ENCODE measurements at places on chromosomes 6 and 20.
A peak's percentile ranks its signal among the peaks of the same experiment; 100 is the strongest.

- DNase-seq = no peak
Measured at GRCh38 chr20:63327231-63327745, 33.9 kb downstream of the CHRNA4 start.

GRCh38 chr6:99016355-99016754 lies 68.6 kb upstream of the FBXL4 start:
- no peak for DNase-seq

GRCh38 chr6:109321752-109322151 lies 60.5 kb downstream of the CD164 start:
- no peak for DNase-seq

GRCh38 chr6:160750276-160750689 lies 48.2 kb downstream of the PLG start:
- DNase-seq = peak; percentile 16

- no peak for DNase-seq
Measured at GRCh38 chr20:33163856-33164762, 3.9 kb upstream of the BPIFA2 start.

DNA sequence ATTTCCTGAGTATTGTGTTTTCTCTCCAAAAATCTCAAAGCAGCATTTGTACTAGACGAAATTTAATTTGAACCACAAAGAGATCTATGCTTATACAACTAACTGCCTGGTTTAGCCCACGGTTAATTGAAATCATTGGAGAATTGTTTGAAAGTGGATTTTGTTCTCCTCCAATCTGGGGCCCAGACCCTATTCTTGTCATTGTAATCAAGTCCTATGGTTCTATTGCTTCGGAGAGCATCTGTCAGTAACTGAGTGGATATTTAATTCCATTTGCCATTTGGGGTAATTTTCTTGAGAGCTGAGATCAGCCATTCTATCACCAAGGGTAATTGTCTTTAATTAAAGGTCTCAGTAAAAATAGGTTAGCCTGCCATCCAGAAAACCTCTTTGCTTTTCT lies 117.0 kb upstream of the KCNG1 start:
- DNase-seq = peak; percentile 67

GRCh38 chr6:99151634-99152346 lies 197.7 kb downstream of the FAXC start:
- DNase-seq = no peak

- no peak for DNase-seq
Measured at GRCh38 chr6:169256061-169256460, 2.4 kb upstream of the THBS2 start.

GRCh38 chr20:59661153-59661552 lies 56.8 kb downstream of the PHACTR3 start:
- no peak for DNase-seq

GRCh38 chr6:90048206-90048967 lies 154.1 kb downstream of the GJA10 start:
- no peak for DNase-seq

GRCh38 chr6:163355426-163355991 lies 59.0 kb upstream of the QKI start:
- DNase-seq = no peak

GRCh38 chr6:156562019-156562418 lies 215.2 kb upstream of the ARID1B start:
- no peak for DNase-seq

- no peak for DNase-seq
Measured at GRCh38 chr20:34626992-34627391, 49.9 kb downstream of the PIGU start.

DNA sequence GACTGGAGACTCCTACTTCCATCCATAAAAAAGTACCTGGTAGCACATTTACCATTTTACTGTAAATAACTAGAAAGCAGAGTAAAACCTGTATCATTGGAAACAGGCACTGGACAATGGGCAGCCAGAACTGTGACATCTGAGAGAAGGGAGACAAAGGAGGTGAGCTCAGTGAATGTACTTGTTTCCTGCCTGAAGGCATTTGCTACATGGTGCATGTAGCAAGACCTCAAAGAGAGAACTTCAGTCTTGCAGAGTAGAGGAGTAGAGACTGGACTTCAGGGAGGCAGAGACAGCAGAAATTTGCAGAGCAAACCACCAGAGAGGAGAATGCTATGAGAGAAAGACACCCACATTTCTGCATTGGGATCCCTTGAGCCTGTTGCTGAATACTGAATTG lies 171.0 kb upstream of the CCN2 start:
- no peak for DNase-seq

DNA sequence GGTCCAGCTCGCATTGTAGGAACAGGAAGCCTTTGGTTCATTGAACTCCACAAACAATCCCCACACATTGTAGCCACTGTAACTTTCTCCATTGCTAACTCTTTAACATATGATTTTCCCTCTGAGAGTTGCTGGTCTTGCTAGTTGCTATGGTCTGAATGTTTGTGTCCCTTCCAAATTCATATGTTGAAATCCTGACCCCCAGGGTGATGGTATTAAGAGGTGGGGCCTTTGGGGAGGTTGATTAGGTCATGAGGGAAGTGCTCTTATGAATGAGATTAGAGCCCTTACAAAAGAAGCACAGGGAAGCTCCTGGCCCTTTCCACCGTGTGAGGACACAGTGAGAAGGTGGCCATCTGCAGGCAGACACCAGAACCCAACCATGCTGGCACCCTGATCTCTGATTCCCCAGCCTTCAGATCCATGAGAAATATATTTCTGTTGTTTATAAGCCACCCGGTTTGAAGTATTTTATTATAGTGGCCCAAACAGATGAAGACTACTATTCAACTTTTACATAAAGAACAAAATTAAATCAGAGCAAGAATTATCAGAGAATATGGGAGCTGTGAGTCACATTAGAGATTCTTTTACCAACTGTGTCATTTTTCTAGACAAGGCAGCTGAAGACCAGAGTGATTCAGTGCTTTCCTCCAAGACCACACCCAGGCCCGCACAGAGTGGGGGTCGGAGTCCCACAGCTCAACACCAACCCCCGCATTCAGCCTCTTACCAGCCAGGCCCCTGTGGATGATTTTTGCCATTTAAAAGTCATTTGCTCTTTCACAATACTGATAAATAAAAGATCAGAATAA lies 143.0 kb downstream of the SAMD5 start:
- DNase-seq = no peak

- no peak for DNase-seq
Measured at GRCh38 chr20:4468114-4468513, 253.6 kb upstream of the PRND start.

GRCh38 chr6:49549691-49550491 lies 577 bp upstream of the C6orf141 start:
- DNase-seq = no peak

DNA sequence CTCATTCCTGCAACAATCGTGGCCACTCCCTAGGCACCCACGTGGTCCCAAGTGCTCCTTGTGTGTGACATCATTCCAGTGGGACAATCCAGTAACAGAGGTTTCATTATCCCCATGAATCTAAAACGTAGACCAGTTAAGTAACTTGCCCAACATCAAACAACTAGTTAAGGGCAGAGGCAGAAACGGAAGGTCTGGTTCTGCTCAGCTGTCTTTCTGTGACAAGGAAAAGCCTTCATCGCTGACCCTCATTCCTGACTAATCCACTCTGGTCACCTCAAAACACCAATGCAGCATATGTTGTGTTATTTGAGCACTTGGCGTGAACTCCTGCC lies 261.4 kb upstream of the JARID2 start:
- DNase-seq = no peak

- DNase-seq = no peak
Measured at GRCh38 chr20:60046011-60046413, 87.8 kb downstream of the CDH26 start.

GRCh38 chr6:101614774-101615173 lies 221.3 kb downstream of the GRIK2 start:
- no peak for DNase-seq

DNA sequence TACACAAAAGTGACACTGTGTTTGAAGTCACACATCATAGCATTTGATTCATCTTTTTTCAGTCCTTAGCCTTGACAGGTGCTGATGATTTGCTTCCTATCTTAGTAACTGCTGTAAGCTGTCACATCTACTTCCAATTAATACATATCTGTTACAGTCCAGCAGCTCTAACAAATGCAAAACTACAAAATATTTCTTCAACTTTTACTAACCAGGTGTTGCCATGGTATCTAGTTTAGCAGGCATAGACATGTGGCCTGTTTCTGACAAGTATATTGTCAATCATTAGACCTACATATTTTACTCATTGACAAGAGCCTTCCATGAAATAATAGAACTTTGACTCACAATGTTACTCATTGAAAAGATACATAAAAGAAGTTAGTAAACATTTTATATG lies 1159.7 kb downstream of the GRIK2 start:
- no peak for DNase-seq

- peak; percentile 63 for DNase-seq
Measured at GRCh38 chr6:134173936-134174671, 121.7 kb upstream of the SLC2A12 start.

GRCh38 chr6:7542065-7542873 lies 798 bp downstream of the DSP start:
- peak; percentile 52 for DNase-seq

GRCh38 chr6:166581091-166581511 lies 5.4 kb downstream of the RAMACL start:
- DNase-seq = no peak

GRCh38 chr20:37202267-37202943 lies 23.1 kb upstream of the MROH8 start:
- DNase-seq = no peak

DNA sequence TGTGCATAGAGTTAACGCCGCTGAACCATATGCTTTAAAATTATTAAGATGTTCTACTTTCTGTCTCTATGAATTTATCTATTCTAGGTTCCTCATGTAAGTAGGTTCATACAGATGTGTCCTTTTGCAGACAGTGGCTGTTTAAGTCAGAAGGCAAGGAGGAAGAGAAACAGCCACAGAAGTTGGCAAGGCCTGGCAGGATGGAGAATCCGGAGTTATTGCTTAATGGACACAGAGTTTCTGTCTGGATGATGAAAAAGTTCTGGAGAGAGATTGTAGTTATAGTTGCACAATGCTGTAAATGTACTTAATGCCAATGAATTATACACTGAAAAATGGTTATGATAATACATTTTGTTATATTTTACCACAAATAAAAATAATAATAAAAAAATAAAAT lies 283.6 kb upstream of the CNR1 start:
- DNase-seq = no peak

- no peak for DNase-seq
Measured at GRCh38 chr6:10589429-10589727, 68.2 kb downstream of the GCNT2 start.

DNA sequence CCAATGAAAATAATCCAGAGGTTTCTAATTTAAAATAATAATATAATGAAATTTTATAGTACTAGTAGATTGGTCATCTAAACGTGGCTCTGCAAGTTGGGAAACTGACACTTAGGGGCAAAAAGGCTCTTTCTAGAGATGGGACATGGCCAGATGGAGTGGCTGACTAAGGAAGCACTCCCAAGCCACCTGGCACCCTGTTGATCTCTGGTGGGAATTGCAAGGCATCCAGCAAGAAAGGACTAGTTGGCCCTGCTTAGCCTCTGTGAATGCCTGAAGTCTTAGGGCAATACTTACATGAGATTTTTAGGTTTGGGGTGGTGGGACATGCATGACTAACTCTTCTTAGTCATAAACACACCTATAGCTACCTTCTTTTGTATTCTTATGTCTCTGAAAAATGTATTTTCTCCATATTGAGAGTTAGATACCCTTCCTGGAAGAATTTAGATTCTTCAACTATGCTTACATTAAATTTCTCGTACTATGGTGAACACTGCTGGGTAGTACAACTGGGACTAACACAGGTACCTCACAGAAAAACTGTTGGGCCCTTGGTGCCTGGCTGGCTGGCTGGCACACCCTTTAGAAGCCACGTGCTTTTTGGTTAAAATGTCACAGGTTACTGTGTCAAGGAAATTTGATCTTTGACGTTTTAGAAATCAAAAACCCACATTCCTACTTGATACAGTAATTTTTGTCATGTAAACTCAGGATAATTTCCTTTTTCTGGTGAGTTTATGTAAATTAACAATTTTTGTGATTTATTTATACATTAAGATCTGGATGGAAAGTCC lies 25.0 kb upstream of the SH3BGRL2 start:
- no peak for DNase-seq

- DNase-seq = no peak
Measured at GRCh38 chr6:324729-325125, 32.4 kb downstream of the DUSP22 start.

GRCh38 chr6:158516098-158516497 lies 43.8 kb upstream of the TMEM181 start:
- no peak for DNase-seq

DNA sequence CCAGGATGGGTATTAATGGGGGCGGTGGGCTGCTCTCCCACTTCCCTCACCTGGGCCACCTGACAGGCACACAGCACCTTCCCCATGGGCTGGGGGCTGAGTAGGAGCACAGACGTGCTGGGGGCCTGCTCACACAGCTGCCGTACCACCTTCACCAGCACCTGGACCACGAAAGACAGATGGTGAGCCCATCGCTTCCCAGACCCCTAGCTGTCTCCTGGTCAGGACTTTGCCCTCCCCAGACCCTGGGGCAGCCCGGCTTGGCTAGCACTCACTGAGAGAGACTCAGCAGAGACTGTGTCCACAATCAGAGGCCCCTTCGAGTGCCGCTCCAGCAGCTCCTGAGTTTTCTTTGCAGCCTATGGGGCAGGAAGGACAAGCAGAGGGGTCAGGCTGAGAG lies 12.0 kb downstream of the AARS2 start:
- DNase-seq = no peak

- DNase-seq = no peak
Measured at GRCh38 chr6:161246725-161247124, 27.1 kb downstream of the AGPAT4 start.

GRCh38 chr6:15331629-15332251 lies 85.9 kb downstream of the JARID2 start:
- DNase-seq = no peak

Measured in NCI-H2081 (cell line).